Activated T-helper 2 cell treated with anti-CD3 and anti-CD28 coated beads, Interferon-gamma antibody, Interleukin-2, Interleukin-4, amounts not matched to agents 10 μg/mL and 5 μg/mL and 100 μg/mL, durations not matched to agents 14 hours and 24 hours and 36 hours (primary cell): ENCODE measurements at places on chromosomes 2 and 18. TPM values are rescaled to one million over a fixed set of nuclear protein-coding genes. Genes with fewer than 3 reads are reported as not detected.

The PDCD1 gene
- total RNA-seq, result 42.0 and 44.7 TPM in 2 replicates

The AUP1 gene
- total RNA-seq, result 155 TPM in 2 replicates

The SERPINB4 gene
- not detected in 2 replicates for total RNA-seq

The GREB1L gene
- total RNA-seq, result not detected in 2 replicates

The MTLN gene
- total RNA-seq, result 59.8 and 72.8 TPM in 2 replicates

The KLHL29 gene
- 3.0 and 3.4 TPM in 2 replicates for total RNA-seq

The ABHD1 gene
- total RNA-seq, result 1.2 and 1.5 TPM in 2 replicates

The CTLA4 gene
- total RNA-seq, result 166 and 180 TPM in 2 replicates
